ENCODE measurements at places on chromosomes 5 and 9. TPM values are rescaled to one million over a fixed set of nuclear protein-coding genes. Genes with fewer than 3 reads are reported as not detected.

GRCh38 chr5:7794311-7794710 lies 56.6 kb downstream of the CFAP90 start:
- no peak for DNase-seq

- DNase-seq = no peak
Observed at GRCh38 chr9:129886226-129887174, 51.2 kb downstream of the USP20 start.

GRCh38 chr9:71079451-71079850 lies 42.0 kb downstream of the TRPM3 start:
- no peak for DNase-seq

GRCh38 chr9:38009035-38009501 lies 60.0 kb downstream of the SHB start:
- no peak for DNase-seq

DNA sequence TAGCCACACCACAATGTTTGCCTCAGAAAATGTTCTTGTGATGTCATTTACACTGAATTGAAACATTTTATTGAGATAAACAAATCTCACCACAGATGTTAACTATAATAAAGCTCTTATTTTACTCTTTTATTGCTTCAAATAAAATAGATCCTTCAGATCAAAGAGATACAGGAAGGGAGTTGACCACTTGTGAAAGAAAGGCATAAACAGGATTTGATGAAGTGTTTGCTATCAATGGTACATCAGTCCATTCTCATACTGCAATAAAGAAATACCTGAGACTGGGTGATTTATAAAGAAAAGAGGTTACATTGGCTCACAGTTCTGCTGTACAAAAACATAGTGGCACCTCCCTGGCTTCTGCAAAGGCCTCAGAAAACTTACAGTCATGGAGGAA lies 40.2 kb upstream of the OR13F1 start:
- DNase-seq = no peak

GRCh38 chr9:114047717-114048116 lies 30.4 kb downstream of the AMBP start:
- no peak for DNase-seq

- DNase-seq = no peak
Observed at GRCh38 chr9:123608104-123608503, 252.1 kb downstream of the CRB2 start.

DNA sequence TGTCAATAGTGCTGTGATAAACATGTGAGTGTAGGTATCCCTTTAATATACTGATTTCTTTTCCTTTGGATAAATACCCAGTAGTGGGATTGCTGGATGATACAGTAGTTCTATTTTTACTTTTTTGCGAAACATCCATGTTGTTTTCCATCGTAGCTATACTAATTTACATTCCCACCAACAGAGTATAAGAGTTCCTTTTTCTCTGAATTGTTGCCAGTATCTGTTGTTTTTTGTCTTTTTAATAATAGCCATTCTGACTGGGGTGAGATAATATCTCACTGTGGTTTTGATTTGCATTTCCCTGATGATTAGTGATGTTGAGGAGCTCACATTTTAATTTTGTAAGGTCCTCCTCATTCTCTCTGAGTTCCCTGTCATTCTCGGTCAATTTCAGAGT lies 71.1 kb upstream of the NFIL3 start:
- no peak for DNase-seq

DNA sequence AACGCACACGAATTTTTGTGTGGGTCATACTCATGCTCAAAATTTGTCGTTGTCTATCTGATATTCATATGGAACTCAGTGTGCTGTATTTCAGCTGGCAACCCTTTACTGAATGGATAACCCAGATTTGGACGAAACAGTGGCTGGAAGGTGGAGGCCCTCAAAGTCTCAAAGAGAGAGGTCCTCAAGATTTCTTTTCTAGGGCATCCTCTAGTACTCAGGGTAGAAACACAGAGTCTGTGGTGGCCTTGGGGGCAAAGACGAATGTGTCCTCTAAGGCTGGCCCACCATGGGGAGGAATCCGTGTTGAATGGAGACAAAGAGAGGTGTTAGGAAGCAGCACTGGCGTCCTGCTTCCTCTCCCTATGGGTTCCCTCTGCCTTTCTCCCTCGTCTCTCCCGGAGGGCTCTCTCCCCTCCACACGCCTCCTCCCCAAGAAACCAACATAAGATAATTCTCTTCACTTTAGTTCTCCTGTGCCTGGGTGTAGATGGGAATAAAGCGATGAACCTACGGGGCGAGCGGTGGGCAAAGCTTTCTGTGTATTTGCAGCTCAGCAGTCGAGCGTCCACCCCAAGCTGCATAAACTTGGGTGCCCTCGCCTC lies 333.7 kb downstream of the CWC27 start:
- no peak for DNase-seq

DNA sequence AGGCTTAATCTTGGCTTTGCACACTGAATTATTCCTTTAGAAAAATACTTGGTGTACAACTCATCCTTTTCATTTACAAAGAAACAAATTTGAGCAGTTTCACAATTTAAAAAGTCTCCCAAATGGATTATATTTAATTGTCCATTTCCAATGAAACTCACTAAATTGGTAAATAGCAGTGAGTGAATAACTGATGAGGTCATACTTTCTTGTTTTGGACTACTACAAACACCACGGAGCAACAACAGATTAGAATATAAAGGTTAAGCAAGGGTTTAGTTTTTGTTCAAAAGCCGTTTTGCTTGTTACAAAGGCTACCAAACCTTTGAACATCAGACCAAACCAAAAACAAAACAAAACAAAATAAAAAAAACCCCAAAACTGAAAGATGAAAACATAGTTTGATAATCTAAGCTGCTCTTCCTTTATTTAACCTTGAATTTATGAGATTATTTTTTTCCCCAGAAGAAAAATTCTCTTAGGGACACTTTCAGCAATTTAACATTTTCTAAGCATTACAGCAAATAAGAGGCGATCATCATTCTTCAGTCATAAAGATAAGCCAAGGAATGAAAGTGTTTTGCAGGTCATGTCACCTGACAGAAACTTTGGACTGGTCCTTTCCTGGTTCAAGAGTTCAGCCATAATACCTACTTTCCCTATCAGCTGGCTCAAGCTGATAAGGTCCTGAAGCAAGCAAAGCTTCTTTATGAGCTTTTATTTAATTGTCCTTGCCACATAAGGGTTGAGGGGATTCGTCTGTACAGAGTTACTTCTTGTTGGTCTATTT lies 99.7 kb upstream of the CDKN2B start:
- no peak for DNase-seq

DNA sequence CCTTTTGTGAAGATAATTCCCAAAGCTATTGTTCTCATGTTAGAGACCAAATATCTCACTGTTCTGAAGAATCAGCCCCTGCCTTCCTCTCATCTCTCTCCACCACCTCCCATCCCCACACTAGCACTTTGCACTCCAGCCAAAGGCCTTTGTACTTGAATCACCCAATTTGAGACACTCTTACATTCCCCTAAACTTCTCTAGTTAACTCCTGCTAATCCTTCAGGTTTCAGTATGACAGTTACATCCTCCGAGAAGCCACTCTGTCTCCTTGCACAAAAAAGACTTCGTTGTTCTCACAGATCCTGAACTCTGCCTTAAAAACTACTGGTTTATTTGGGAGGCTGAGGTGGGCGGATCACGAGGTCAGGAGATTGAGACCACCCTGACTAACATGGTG lies 227.5 kb downstream of the PIK3R1 start:
- no peak for DNase-seq

DNA sequence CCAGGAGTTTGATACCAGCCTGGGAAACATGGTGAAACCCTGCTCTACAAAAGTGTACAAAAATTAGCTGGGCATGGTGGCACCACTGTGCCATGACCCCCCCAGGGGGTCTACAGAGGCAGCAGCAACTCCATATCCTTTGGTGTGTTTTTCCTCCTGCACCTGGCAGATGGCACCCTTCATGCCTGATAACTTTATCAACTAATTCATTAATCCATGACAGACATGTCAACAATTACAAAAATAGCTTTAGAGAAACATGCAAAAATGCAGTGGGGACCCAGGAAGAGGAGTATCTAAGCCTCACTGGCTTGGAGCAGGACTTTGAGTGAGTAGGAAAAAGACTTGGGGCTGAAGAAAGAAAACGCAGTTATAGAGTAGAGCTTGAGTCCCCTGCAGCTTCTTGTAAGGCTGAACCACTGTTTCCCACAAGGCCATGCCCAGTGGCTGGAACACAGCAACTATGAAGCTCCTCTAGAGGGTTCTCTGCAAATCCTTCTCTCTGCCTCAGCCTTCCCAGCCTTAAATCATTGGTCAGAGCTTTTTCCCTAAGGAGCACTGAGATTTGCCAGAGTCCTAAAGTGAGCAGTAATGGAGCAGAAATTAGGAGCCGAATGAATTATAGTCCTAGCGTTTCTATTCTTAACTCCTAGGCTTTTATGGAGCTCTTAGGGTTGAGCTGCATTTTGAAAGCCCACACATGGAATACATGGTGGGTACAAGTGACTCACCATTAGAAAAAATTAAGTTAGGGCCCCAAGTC lies 25.5 kb upstream of the B4GALT1 start:
- DNase-seq = no peak

DNA sequence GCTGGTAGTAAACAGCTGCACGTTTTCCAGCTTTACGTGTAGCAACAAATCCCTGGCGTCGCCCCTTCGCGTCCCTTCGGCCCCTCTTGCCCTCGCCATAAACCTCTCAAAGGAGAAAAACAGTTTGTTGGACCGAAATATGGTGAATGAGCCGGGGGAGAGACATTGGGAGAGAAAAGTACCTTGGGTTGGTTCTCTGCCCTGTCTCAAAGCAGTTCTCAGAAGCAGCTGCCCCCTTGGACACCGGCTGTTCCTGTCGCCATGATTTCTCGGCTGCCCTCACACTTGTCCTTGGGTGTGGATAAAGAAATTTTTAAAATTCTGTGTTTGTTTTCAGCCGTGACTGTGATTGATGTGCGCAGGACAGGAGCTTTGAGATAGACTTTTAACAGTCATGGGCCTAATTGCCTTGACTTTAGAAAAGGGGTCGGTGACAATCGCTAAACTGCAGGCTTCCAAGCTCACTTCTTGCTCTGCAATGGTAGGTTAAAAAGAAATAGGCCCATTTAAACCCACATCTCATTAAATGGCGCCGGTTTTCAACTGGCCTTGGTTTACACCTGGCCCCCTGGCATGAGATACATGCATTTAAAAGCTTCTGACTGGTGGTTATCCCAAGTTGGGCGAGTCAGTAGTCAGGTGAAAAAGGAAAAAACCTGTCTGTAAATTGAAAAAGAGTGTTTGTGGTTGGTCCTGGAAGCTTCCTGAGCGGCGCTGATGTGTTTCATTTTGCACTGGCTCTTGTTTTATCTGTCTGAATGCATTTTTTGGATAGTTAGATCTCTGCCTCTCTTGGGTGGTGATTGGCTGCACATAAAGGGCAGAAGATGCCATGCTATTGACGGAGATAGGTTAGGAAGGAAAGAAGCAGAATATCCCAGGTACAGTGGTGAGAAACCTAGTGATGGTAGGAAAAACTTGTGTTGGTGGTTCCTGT lies 983 bp downstream of the RCL1 start:
- DNase-seq = no peak

GRCh38 chr9:112316258-112316943 lies 17.0 kb downstream of the PTBP3 start:
- no peak for DNase-seq

- peak; percentile 48 for DNase-seq
Observed at GRCh38 chr9:107624234-107624948, 134.8 kb upstream of the KLF4 start.

DNA sequence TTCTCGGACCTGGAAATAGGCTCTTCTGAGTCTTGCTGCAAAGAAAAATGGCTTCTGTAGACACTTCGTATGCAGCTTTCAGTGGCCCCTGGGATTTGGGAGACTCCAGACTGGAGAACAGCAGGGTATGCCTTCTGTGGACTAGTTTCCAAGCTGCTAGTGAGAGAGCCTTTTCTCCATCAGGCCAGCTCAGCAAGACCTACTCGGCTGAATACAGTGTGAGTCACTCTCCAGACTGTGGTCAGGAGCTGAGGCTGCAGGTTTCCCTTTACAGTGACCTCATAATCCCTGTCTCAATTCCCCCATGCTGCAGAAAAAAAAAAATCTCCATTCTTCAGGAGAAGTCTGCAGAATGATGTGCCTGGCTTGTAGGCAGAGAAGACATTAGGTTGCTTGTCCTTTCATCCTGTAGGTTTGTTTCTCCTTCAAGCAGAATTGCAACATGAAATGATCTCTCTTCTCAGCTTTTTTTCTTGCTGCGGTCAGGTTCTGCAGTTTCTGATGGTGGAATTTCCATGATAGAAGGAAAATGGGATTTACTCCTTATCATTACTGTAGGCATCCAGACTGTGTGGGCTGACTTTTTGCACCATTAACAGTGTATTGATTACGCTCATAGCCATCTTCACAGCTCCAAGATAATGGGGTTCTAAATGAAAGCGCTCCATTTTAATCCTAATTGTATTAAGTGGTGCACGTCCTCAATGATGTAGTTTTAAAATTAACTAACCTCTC lies 78.3 kb upstream of the TNFSF8 start:
- DNase-seq = no peak

GRCh38 chr5:143350751-143351602 lies 52.5 kb downstream of the NR3C1 start:
- no peak for DNase-seq

DNA sequence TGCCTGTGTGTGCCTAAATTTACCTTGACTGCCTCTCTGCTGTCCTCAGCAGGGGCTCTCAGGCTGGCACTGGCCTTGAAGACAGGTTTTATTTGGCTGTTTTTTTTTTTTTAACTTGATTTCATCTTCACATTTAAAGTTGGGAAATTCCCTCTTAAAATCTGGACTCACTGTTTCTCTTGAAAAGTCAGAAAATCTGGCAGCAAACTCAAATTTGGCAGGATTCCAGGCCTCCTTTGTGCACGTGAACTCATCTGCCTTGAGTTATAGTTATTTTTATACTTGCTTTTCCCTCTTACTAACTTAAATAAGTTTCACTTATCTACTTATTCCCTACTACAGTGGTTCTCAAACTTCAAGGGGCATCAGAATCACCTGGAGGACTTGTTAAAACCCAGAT lies 118.4 kb upstream of the MAP3K1 start:
- no peak for DNase-seq

GRCh38 chr9:131892162-131892707 lies 152.4 kb upstream of the RAPGEF1 start:
- no peak for DNase-seq

DNA sequence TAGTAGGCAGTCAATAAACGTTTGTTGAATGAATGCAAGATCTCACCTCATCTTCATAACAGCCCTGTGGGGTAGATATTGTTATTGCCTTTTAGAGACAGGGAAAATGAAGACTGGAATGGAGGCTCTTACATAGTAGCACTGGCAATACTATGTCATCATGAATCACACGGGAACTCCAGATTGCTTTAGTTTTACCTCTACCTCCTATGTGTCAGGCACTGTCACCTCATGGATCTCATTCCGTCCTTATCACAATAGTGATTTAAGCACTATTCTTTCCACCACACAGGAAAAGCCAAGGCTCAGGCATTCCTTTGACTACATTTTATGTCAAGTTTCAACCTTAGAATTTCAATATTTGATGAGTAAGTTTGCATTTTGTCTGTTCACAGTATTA lies 2.9 kb upstream of the EPB41L4B start:
- DNase-seq = no peak

The CXCL14 gene
- polyA plus RNA-seq = 4.5 TPM

The PDLIM4 gene
- polyA plus RNA-seq = 35.0 TPM

The PLCXD3 gene
- 36.2 TPM for polyA plus RNA-seq

The NUDT12 gene
- 9.1 TPM for polyA plus RNA-seq

The KCNN2 gene
- 20.6 TPM for polyA plus RNA-seq

The ZDHHC11B gene
- polyA plus RNA-seq = 6.6 TPM

The AMBP gene
- 0.11 TPM for polyA plus RNA-seq
